CD4-positive, alpha-beta memory T cell (primary cell): ENCODE measurements at places on chromosomes 5 and 9.
A peak's percentile ranks its signal among the peaks of the same experiment; 100 is the strongest.

GRCh38 chr5:179893076-179893957 is 14.4 kb downstream of the TBC1D9B start:
- no peak for DNase-seq

DNA sequence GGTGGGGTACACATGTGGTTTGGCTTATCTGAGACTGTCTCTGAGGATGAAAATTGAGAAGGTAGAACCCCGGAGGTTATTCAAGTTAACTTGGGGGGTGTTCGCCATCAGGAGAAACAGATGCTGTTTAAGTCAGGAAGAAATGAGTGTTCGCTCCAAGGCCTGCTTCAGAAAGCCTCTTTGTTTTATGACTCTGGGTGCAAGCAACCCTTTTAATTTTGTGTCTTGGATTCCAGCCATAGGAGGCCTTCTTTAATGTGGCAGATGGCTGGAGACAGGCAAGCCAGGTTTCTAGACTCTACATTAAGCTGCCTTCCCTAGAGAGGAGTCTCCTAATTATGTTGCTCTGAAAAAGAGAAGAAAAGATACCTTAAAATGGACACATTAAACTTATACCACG is 4.2 kb upstream of the SMAD5 start:
- no peak for DNase-seq

DNA sequence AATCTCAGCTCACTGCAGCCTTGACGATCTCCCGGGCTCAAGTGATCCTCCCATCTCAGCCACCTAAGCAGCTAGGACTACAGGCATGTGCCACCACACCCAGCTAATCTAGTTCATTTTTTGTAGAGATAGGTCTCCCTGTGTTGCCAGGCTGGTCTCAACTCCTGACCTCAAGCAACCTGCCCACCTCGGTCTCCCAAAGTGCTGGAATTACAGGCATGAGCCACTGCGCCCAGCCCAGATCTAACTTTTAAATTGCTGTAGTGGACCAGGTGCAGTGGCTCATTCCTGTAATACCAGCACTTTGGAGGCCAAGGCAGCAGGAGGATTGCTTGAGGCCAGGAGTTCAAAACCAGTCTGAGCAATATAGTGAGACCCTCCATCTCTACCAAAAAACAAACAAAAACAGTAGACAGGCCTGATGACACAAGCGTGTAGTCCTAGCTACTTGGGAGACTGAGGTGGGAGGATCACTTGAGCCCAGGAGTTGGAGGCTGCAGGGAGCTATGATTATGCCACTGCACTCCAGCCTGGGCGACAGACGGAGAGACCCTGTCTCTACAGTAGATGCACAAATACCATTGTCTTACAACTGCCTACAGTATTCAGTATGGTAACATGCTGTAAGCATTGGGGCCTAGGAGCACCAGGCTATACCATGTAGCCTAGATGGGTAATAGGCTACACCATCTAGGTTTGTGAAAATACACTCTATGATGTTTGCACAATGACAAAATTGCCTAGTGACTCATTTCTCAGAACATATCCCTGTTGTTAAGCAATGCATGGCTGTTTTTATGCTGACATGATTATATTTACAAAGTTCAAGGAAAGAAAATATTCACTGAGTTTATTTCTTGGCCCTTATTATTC is 1.5 kb upstream of the SIT1 start:
- DNase-seq, result no peak

GRCh38 chr5:104353371-104353770 is 790.8 kb upstream of the NUDT12 start:
- DNase-seq, result no peak

DNA sequence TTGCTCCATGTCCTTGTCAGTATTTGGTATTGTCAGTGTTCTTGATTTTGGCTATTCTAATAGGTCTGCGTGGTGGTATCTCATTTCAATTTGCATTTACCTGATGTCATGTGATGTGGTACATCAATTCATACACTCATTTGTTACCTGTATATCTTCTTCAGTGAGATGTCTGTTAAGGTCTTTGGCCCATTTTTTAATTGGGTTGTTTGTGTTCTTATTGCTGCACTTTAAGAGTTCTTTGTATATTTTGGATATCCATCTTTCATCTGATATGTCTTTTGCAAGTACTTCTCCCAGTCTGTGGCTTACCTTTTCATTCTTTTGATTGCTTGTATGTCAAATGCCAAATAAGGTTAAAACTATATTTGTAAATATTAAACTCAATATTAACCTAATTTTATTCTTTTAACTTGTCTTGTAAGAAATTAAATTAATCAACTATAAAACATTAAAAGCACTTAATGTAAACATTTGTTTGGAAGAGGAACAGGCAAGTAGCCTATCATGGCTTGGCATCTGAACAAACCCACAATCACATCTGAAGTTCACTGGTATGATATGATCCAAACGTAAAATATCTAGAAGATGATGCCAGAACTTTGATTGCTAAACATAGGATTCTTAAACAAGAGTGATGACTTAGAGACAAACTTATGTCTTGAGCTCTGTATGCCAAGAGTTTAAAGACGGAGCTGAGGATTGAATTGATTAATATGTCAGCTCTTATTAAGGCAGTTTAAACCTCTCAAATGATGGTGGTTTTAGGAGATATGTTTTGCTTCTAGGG is 587.3 kb downstream of the ANXA1 start:
- no peak for DNase-seq

DNA sequence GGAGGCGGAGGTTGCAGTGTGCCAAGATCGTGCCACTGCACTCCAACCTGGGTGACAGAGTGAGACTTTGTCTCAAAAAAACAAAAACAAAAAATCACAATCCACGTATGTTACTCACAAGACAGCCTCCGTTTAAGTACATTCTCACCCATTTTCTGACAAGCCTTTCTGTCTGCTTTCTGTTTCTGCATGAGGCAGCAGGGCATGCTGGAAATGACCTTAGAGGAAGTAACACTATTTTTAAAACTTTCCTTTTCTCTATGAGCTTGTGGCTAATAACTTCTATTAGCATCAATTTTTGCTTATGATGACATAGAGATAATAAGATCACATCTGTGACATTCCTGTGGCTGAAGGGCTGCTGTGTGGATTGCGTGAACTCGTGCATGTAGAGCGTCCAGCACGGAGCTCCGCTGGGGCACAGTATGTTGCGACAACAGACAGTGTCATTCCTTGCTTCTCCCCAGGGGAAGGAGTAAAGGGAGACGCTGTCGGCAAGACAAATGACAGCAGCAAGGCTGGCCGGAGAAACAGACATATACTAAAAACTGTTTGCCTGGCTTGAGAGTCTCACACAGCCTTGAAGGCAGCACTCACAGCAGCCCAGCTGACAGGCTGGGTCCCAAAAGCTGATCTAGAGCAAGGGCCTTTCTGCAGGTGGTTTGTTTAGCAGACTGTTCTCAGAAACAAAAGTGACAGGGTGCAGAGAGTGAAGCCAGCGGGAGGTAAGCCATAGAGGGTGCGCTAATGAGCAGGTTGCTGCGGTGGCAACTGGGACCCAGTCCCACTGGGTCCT is 1.6 kb downstream of the BTNL3 start:
- DNase-seq, result no peak

GRCh38 chr5:178284093-178284675 is 51.6 kb upstream of the PHYKPL start:
- DNase-seq, result no peak

DNA sequence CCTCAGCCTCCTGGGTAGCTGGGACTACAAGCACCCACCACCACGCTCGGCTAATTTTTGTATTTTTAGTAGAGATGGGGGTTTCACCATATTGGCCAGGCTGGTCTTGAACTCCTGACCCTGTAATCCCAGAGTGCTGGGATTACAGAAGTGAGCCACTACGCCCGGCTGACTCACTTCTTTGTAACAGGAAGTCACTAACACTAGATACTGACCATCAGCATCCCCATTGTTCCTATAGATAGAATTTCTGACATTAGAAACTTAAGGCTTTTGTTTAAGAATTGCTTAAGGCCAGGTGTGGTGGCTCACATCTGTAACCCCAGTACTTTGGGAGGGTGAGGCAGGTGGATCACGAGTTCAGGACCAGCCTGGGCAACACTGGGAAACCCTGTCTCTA is 42.2 kb downstream of the LEAP2 start:
- no peak for DNase-seq

DNA sequence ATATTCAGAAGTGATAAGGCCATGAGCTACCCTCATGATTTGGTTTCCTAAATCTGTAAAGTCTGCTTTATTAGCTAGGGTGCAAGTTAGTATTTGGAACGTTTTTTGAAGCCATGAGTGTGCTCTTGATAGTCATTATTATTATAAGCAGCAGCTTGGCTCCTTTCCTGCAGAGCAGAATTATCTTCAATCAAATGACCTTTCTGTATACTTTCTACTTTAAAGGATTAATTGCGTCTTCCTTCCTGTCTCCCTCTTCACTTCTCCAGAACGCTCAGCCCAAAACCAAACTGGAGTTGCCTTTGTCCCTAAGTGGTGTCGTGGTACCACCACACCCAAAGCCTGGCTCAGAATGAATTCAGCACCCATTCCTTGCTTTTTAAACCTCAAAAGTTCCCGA is 211.3 kb downstream of the ARHGAP26 start:
- DNase-seq, result no peak

GRCh38 chr5:17228821-17229291 is 11.4 kb downstream of the BASP1 start:
- DNase-seq, result no peak

DNA sequence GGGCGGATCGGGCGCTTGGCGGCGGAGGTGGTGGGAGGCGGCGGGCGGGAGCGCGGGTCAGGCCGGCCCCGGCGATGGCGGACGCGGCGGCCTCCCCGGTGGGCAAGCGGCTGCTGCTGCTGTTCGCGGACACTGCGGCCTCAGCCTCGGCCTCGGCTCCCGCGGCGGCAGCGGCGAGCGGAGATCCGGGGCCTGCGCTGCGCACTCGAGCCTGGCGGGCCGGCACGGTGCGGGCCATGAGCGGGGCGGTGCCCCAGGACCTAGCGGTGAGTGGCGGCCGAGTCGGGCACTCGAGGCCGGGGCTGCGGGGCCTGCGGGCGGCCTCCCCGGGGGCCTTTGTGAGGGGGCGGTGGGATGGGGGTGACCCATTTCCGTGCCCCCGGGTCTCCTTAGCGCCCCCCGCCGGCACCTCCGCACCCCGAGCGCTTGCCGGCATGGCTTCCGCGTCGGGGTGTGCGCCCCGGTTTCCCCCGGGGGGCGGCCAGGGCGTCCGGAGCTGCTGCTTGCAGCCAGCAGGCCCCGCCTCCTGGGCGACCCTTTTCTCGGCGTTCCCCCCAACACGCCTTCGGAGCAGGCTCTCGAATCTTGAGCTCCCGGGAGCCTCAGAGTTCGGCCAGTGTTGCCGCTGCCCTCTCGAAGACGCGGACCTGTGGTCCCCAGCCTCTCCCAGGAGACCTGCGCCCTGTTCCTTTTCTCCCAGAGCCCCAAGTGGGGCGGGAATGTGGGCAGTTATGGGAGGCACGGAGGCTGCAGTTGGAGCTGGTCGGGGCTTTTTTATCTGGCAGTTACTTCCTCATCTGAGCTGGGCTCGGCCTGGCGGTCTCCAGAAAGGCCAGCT is 456 bp downstream of the KDM3B start:
- peak; percentile 77 for DNase-seq

- DNase-seq, result no peak
Observed at GRCh38 chr5:38165435-38165834, 92.9 kb upstream of the EGFLAM start.

- DNase-seq, result no peak
Observed at GRCh38 chr5:111119856-111120255, 27.7 kb downstream of the WDR36 start.

DNA sequence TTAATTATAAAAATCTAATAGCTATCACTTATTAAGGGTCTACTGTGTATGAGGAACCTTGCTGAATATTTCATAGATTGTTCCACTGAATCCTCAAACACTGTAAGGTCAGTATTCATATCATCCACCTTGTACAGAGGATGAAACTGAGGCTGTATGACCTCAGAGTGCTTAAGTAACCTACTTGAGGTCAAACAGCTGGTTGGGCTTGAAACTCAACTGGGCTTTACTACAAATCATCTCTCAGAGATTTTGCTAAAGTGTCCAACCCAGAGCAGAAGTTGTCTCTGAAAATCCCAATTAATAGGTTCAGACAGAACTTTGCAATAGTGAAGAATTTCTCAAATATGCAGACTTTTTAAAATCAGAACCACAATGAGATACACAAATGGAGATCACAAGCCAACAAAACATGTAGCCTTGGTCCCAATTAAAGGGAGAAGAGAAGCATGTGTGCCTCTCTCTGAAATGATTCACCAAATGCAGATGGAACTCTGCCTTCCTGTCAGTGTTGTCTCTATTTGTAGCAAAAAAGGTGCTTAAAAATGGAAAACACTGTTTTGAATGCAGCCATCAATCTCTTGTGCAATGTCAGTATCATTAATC is 131.4 kb downstream of the FAM114A2 start:
- no peak for DNase-seq

DNA sequence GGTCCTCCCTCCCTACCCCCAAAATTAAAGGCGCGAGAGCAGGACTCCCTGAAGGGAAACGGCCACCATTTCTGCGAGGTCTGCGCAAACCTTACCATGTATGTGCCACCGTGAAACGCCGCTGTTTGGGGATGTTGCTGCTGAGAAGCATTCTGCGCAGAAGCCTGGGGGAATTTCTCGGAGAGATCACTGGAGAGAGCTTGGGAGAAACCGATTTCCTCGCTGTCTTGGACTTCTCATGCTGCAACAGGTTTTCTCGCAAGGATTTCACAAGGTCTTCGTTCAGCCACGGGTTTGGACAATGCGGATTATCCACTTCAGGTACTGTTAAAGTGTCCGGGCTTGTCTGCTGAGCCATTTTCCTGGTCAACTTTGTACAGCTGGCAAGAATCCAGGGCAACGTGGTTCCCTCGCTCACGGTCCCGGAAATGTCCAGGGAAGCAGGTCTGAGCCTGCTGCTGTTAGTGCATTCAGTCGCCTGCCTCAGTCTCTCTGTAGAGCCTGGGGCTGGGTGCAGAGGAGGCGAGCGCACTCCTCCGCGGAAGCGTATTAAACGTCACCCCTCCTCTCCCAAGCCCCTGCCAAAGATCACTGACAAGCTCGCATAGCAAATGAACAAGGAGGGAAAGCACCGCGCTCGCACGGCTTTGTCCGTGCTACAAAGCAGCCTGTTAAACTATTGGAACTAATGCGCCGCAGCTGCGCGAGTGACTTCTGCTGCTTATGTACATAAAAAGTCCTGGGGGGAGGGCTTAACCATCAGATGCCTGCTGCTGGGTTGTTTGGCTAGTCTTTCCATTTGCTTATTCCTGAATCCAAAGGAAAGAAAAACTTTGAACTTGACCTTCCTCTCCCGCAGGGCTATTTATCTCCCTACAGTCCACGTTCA is 125.1 kb downstream of the PDE4D start:
- peak; percentile 2 for DNase-seq

DNA sequence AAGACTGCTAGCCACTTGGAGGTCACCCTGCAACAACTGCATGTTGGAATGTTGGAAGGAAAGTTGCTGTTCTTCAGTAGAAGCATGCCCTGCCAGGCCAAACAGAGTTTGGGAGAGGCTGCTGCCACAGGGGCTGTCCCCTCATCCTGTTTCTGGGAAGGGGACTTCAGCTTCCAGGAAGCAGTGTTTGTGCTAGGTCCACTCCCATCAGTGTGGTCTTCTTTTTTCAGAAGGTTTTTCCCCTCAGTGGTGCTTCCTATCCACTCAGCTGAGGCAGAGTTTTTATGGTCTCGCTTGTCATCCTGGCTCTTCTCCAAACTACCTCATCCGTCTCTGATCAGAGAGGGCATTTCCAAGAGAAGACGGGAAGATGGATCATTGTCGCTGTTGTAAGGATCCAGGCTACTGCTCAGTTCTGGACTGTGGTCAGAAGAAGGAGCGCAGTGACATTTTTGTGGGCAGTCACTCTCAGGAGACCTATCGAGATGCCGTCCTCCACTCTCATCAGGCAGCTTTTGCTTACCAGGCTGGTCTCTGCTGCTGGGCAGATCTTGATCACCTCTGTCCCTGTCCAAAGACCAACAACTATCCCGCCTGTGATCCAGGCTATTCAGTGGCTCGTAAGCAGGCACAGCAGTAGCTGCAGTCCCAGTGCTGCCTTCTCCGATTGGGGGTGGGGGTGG is 97.8 kb upstream of the C5orf63 start:
- DNase-seq, result no peak
